Heart right ventricle (tissue), 16 donors: ENCODE measurements at places on chromosomes 7 and 10. TPM values are rescaled to one million over a fixed set of nuclear protein-coding genes. Genes with fewer than 3 reads are reported as not detected.

DNA sequence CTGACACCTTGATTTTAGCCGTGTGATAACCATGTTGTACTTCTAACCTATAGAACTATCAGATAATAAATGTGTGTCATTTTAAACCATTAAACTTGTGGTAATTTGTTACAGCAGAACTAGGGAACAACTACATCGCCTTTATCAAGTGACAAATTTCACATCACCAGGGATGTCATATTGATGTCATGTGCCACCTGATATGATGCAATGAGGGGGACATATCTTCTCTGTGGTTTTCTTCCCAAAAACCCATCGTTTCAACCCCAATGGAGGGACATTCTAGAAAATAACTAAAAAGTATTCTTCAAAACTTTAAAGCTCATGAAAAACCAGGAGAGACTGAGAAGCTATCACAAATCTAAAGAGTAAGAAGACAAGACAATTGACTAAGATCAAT lies 212.2 kb downstream of the ETV1 start:
- DNase-seq: no peak

- no peak for DNase-seq
These were observed 179.2 kb downstream of the DYNC1I1 start for GRCh38 chr7:95951531-95951930.

Gene NXPH1
- total RNA-seq: not detected

GRCh38 chr10:70668454-70668970 lies 3.8 kb upstream of the ADAMTS14 start:
- DNase-seq: no peak

Gene OPN4
- not detected for total RNA-seq

Gene CDCA7L
- total RNA-seq: 48.1 TPM

Gene SSC4D
- 0.95 TPM for total RNA-seq

Gene SYNPO2L
- total RNA-seq: 120 TPM

Gene FANK1
- total RNA-seq: not detected

DNA sequence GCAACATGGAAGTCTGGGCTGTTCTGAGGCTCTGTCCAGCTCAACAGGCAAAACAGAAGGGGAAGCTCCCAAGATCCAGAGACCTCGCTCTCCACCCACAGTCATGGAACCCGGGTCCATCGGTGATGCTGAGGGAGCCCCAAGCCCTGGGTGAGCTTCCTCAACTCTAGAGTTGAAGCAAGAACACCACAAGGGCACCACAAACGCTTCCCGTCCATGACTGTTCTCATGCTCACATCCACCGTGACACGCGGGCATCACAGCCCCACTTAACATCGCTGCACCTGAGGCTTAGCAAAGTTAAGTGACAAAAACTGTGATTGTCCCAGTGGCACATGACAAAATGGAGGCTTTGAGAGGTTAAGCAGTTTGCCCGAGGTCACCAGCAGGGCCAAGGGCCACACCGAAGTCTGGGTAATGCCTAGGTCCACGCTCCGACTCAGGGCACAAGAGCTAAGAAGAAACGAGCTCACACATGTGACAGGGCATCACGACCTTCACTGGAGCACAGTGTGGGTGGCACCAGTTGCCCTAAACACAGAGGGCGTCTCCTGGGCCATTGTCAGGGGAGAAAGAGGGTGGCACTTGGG lies 110.6 kb downstream of the OAT start:
- no peak for DNase-seq

- no peak for DNase-seq
These were observed 110.3 kb downstream of the MKX start for GRCh38 chr10:27635290-27635689.

Gene CRYGN
- total RNA-seq: 0.15 TPM

DNA sequence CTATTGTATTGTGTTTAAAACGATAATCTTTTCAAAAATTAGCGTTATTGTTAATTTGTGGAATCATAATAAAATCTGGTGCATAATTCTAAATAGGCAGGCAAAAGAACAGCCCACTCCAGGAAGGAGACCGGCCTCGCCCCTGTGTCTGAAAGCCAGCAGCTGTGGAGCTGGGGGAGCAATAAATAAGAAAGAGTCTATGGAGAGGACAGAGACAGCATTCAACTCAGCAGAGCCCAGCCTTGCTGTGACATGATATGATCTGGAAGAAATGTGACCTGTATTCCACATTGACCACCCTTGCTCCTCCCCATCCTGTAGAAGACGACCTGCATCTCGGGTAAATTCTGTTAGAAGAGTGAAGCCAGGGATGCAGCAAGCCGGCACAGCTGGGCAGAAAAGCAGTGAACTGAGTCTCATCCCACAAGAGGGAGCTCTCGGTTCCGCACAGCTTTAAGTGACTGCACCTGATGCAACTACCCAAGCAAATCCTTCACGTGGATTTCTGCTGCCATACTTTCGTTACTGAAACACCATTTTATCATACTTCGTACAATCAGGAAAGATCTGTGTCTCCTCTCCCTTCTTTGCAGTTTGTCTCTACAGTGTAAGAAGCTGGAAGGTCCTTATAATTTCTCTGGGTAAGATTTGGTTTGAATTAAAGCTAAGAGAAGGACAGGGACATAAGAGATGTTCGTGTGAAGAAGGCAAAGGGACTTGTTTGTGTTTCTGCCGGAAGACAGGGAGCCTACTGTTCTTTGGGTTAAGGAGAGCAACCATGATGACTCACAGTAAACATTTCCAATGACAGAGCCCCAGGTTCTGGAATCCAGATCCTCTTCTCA lies 427.1 kb downstream of the GPAM start:
- DNase-seq: no peak

Gene FAM25C
- not detected for total RNA-seq

- DNase-seq: no peak
These were observed 35.1 kb downstream of the GCC1 start for GRCh38 chr7:127550247-127550646.

DNA sequence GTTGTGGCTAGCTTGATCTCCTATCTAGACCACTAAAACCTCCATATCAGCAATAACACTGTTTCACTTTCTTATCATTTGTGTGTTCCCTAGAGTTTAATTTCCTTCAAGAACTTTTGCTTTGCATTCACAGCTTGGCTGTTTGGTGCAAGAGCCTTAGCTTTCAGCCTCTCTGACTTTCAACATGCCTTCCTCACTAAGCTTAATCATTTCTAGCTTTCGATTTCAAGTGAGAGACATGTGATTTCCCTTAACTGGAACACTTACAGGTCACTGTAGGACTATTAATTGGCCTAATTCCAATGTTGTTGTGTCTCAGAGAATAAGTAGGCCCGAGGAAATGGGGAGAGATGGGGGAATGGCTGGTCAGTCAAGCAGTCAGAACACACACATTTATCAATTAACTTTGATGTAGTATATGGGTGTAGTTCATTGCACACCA lies 10.6 kb upstream of the BPGM start:
- no peak for DNase-seq

DNA sequence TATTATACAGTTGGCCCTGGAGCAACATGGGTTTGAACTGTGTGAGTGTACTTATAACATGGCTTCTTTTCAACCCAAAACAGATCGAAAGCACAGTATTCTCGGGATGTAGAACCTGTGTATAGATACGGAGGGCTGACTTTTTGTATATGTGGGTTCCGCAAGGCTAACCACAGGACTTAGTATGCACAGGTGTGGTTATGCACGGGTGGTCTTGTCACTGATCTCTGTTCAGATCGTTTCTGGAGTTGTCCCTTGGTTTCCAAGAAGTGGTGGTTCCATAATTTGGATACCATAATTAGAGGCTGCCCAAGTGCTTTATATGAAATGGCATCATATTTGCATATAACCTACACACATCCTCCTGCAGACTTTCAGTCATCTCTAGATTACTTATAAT lies 10.9 kb upstream of the BHLHA15 start:
- no peak for DNase-seq

DNA sequence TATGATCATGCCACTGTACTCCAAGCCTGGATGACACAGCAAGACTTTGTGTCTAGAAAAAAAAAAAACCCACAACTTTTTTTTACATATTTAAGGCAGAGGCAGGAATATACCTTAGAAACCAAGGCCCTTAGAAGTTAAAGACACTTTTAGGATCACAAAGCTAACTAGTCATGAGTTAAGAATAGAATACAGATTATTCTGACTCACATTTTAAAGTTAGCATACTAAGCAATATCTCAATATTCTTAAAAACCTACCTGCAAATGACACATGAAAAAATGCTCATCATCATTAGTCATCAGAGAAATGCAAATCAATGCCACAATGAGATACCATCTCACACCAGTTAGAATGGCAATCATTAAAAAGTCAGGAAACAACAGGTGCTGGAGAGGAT lies 177.7 kb downstream of the CHCHD3 start:
- DNase-seq: no peak

Gene NME8
- total RNA-seq: not detected

Gene TCF7L2
- total RNA-seq: 10.4 TPM

Gene CDHR3
- 3.2 TPM for total RNA-seq

Gene CXCL12
- total RNA-seq: 54.2 TPM

- no peak for DNase-seq
These were observed 19.8 kb downstream of the PRSS2 start for GRCh38 chr7:142790555-142790954.

DNA sequence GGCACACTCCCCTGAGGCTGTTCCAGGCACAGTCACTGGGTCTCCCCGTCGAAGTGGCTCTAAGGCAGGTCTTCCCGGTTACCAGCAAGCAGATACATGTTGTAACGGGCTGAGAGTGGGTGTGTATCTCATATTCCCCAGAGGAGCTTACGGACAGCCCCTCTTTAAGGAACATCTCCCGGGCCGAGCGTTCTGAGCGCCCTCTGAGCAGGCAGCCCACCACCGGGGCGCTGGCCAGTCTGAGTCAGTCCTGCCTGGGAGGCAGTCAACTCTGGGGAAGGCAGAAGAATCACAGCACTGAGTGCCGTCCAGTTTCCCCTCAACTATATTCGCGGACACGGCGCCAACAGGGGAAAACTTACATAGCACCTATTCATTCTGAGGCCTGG lies 117.4 kb downstream of the LHPP start:
- no peak for DNase-seq

DNA sequence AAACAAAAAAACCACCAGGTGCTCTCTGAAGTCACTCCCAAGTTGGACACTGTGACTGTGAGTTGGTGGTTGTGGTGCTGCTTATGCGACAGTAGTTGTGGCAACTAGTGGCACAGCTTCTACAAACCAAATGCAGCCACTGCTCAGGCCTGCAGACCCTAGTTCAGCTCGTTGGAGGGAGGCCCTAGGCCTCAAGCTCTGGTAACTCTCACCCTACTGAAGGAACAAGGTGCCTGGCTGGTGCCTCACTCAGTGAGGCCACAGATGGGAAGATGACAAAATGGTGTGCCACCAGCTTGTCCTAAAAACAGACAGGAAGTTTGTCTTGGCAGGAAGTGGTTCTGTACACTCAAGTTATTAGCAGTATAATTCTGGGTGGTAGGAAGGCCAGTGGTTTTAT lies 45.3 kb upstream of the RAPGEF5 start:
- no peak for DNase-seq

Gene SLC29A4
- total RNA-seq: 2.4 TPM

GRCh38 chr7:118708741-118709140 lies 484.2 kb downstream of the ANKRD7 start:
- no peak for DNase-seq

GRCh38 chr10:124520558-124521428 lies 59.2 kb downstream of the LHPP start:
- no peak for DNase-seq

Gene MMRN2
- total RNA-seq: 27.2 TPM

- peak; percentile 63 for DNase-seq
These were observed 281.1 kb downstream of the CCDC3 start for GRCh38 chr10:12720217-12720981.

GRCh38 chr7:157955348-157955999 lies 618.7 kb downstream of the DNAJB6 start:
- no peak for DNase-seq

DNA sequence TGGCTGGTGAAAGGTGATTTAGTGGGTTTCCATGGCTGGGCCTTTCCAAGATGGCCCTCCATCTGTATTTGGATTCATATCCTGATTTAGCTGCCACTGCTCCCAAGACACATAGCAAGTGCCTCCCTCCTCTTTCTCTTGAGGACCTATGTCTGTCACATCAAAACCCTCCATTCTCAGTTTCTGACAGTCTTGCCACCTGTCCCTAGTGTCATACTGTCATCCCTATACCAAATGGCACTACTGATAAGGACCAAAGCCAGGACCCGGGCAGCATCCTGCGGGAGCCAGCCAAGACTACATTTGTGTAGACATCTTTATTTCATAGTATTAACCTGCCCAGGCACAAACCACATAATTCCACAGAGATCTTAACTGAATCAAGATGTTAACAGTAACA lies 34.8 kb downstream of the PNLIPRP2 start:
- DNase-seq: no peak

- DNase-seq: no peak
These were observed 558 bp upstream of the ABCC2 start for GRCh38 chr10:99781734-99782429.

Gene PHYHIPL
- not detected for total RNA-seq

Gene TBC1D12
- 5.0 TPM for total RNA-seq

DNA sequence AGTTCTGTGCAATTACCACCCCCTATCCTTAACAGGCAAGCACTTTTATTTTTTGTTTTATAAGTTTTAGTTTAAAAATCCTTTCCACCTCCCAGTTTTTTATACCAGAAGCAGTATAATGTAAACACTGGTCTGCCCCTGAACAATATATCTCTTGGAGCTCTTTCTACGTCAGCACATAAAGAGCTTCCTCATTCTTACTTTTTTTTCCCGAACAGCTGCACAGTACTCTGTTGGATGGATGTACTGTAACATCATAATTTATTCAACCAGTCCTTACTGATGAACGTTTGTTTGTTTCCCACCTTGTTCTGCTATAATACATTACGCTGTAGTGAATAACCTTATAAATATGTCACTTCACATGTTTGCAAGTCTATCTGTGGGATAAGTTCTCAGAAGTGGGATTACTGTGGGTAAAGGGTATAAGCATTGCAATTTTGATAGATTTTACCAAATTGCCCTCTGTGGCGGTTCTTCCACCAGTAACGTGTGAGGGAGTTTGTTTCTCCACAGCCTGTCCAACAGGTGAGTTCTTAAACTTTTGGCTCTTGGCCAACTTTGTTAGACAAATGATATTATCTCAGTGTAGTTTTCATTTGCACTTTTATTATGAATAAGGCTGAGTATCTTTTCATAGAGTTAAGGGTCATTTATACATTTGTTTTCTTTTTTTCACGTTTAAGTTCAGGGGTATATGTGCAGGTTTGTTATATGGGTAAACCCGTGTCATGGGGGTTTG lies 32.8 kb downstream of the ADRA2A start:
- no peak for DNase-seq
